Pulmonary artery endothelial cell (primary cell): ENCODE measurements at places on chromosomes 1 and 21. TPM values are rescaled to one million over a fixed set of nuclear protein-coding genes. Genes with fewer than 3 reads are reported as not detected.

The TRIM46 gene
- total RNA-seq: 4.1 and 4.9 TPM in 2 replicates

The ZYG11A gene
- total RNA-seq: 0.92 and 1.1 TPM in 2 replicates

- no peak for DNase-seq
These were observed 383.7 kb downstream of the ZP4 start for GRCh38 chr1:237507005-237507404.

The DAB1 gene
- not detected in 2 replicates for total RNA-seq

DNA sequence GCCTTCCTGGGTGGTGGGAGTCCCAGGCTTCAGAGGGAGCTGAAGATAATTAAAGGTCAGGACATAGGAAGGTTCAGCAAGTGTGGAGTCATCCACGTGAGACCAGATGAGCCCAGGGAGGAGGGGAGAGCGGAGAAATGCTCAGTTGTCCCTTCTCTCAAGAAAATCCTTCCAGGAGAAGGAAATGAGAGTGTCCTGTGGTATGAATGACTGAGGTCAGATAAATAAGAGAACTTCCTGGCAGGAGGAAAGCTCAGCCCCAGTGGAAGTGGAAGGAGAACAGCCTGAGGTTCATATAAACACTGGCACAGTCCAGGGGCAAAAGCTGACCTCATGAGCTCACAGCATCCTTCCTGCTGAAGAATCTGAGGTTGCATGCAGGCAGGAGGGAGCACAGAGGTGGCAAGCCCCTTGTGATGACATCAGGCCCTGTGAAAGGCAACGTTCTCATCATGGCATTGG, 97.6 kb downstream of the NAV1 start:
- peak; percentile 84 for DNase-seq

DNA sequence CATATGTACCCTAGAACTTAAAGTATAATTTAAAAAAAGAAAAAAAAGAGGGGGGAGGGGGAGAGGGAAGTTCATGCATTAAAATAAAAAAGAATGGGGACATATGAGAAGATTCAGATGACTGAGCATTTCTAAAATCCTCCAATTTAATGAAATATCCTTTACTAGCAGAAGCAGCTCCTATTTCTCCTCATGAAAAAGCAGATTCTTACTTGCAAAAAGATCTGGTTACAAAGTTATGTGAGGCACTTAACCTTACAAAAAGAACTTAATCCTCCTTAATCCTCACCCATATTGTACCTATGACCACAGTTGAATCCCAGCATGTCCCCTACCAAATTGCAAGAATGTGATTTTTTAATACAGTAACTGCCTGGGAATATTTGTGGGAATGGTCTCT, 298.5 kb downstream of the SRGAP2C start:
- DNase-seq: no peak

DNA sequence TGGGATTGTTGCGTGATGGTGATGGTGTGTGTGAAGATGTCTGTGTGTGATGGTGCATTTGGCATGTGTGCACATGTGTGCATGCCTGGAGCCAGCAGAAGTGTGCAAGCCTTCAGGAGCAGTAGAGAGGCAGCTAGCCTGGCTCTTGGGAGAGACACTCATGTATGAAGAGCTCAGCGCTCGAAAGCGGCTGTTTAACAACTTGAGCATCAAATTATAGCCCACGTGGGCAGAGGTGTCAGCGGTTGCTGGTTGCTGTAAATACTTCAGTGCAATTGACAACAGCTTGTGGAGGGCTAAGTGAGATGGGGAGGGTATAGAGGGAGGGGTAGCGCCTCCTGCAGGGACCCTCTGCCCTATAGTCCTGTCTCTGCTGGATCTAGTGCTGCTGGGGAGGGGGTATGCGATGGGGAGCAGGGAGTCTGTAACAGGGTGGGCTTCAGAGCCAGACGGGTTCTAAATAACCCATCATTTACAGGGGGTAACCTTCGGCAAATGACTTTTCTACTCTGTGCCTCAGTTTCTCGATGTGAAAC, 21.5 kb downstream of the FOXD2 start:
- no peak for DNase-seq

- no peak for DNase-seq
These were observed 65.2 kb downstream of the TMCO4 start for GRCh38 chr1:19734472-19734999.

DNA sequence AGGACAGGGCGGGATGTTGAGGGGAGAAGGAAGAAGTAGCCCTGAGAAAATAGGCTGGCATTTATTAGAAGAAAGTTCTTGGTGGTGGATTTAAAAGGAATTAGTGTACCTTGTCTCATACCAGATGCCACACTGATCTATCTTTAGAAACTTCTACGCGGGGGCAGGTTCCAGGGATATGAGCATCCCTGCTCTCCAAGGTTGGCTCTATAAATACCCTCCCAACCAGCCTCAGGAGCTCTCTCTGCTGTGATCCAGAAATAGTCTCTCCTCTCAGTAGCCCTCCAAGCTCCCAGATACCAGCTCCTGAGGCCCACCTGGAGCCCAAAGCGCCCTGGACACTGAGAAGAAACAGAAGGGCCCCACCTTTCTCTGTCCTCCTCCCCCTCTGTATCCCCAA, 128.3 kb upstream of the TNR start:
- DNase-seq: no peak

DNA sequence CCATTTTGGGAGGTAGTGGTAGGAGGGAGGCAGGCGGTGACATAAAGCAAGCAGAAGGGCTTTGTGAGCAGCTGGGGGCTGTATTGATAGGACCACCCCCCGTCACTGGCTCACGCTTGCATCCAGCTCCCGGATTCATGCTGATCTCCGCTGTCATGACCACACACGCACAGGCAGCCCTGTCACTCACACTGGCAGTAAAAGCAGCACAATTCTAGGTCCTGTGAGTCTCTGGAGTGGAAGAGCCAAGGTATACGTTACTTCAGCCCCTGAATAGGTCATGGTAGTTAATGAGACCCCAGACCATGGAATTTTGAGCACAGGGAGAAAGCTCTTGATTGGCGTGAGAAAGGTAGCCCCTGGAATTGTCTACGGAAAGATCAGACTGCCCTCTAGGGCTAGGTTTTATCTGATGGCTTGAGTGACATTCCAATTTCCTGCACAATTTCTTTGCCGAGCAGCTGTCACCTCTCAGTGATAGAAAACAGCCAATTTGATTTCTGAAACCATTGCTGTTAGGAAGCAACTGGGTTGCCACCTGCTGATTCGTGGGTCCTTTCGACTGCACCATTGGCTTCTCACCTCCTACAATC, 5.4 kb downstream of the OR2B11 start:
- DNase-seq: no peak

The EFCAB7 gene
- 4.1 and 5.9 TPM in 2 replicates for total RNA-seq

GRCh38 chr1:61120998-61121397, 38.6 kb downstream of the NFIA start:
- no peak for DNase-seq

The FMO1 gene
- total RNA-seq: not detected in 2 replicates

The LRRC38 gene
- not detected in 2 replicates for total RNA-seq

The PLA2G2A gene
- not detected in 2 replicates for total RNA-seq

GRCh38 chr1:80392529-80392928, 1386.0 kb upstream of the ADGRL4 start:
- DNase-seq: no peak

GRCh38 chr1:26546819-26547218, 17.3 kb downstream of the RPS6KA1 start:
- DNase-seq: no peak

- DNase-seq: no peak
These were observed 18.1 kb downstream of the KIAA0040 start for GRCh38 chr1:175174309-175175102.

DNA sequence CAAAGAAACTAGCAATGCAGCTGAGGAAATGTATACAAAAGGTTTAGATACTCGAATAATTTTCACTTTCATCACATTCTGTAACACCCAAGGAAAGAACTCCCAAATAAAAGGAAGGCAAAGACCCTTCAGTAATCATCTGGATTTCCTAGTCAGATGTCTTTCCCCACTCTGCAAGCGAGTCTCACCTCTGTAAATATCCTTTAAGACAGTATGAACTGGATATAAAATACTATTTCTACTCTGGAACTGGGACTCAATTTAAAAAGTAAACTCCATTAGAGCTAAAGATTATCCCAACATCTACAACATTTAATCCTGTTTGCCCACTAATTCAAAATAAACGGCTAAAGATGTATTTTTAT, 27.0 kb downstream of the C2CD2 start:
- DNase-seq: no peak

The CELA3A gene
- not detected in 2 replicates for total RNA-seq

DNA sequence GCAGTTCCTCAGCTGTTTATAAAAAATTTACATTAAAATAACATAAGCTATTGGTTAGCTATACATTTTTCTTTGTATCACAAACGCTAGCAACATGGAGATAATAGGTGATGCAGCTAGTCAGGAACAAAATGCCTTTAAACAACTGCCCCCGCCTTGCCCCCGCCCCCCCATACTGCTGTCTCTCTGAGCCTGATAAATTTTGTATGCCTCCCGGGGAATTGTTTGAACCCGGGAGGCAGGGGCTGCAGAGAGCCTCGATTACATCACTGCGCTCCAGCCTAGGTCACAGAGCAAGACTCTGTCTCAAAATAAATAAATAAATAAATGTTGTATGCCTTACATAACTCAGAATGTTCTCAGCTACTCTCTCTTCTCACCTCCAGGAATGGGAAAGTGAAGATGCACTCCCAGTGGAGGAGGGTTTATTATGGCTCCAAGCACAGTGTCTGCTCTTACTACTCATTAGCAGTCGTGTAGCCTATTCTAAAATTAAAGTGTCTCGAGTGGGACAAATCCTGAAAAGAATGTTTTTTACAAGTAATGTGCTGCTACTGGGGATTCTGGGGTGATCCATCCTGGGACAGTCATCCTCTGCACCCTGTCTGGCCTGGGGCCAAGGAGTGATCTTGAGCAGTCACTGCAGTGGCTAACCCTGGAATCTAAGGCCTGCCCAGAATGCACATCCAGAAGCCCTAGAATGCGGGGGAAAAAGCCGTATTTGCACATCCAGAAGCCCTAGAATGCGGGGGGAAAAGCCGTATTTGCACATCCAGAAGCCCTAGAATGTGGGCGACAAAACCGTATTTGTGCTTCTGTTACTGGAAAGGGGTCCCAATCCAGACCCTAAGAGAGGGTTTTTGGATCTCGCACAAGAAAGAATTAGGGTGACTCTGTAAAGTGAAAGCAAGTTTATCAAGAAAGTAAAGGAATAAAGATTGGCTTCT, 39.4 kb upstream of the ZNF496 start:
- DNase-seq: no peak

- DNase-seq: no peak
These were observed at the start of gene VCAM1 for GRCh38 chr1:100719490-100719889. TSS of gene VCAM1 (plus strand) at chr1:100719742. CDS start at chr1:100719861, 119 bp downstream.

The CHIA gene
- not detected in 2 replicates for total RNA-seq

DNA sequence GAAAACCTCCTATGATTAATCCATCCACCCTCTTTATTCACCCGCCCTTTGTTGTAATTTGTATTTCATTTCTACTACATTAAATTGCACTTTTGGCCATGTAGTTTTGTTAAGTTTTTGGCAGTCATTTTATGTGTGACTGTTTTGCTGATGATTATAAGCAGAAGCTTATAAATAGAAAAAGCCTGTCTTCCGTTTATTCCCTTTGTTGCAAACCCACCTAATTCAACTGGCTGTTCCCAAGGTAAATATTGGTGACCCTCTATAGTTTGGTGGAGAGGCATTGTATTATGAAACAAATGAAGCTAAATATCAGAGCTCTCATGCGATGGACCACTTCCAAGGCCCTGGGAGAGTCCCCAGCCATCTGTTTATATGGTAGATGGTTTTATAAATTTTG, 36.7 kb upstream of the IGSF3 start:
- no peak for DNase-seq

GRCh38 chr1:225253784-225254183, 174.1 kb downstream of the LBR start:
- DNase-seq: no peak

DNA sequence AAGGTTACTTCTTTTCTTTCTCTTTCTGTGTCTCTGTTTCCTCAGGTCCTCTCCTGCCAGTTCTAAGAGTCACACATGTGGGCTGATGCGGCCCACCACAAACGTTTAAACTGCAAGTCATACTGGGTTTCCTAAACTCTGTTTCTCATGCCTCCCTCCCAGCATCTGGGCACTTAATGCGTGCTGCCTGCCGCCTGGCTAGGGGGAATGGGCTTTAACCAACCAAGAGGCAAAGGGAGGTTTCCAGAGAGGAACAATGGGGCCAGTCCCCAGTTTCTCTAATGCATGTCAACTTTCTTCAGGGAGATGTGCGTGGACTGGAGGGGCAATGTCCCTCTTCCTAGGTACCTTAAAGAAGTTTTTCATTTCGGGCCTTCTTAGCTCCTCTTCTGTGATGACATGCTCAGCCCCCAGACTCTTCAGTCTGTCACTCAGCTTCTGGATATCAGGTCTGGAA, 19.9 kb upstream of the SRSF4 start:
- DNase-seq: no peak

DNA sequence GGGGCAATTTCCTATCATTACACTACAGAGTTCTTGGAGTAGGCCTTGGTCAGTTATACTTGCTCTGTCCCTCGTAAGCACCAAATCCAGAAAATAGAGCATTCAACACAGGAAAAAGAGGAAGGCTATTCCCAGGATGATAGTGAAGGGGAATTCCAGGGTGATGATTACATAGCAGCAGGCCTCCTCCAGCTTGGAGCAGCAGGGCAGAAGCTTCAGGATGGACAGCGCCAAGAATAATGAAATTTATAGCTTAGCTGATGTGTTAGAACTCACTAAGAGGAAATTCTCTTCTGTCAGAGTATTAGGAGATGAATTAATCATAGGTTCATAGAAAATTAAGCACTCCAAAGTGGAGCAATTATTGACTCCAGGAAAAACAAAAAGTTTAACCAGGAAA, 10.8 kb upstream of the SMAP2 start:
- DNase-seq: no peak

The CENPF gene
- 29.5 and 68.2 TPM in 2 replicates for total RNA-seq

GRCh38 chr1:45395051-45395450, 54.8 kb upstream of the MUTYH start:
- DNase-seq: no peak

The CR1L gene
- total RNA-seq: not detected in 2 replicates

The FAM163A gene
- total RNA-seq: 0.07 TPM in 1 of 2 replicates, not detected in the other

The CNIH3 gene
- total RNA-seq: 1.3 and 2.0 TPM in 2 replicates

GRCh38 chr1:87549738-87550137, 221.1 kb downstream of the LMO4 start:
- DNase-seq: no peak

DNA sequence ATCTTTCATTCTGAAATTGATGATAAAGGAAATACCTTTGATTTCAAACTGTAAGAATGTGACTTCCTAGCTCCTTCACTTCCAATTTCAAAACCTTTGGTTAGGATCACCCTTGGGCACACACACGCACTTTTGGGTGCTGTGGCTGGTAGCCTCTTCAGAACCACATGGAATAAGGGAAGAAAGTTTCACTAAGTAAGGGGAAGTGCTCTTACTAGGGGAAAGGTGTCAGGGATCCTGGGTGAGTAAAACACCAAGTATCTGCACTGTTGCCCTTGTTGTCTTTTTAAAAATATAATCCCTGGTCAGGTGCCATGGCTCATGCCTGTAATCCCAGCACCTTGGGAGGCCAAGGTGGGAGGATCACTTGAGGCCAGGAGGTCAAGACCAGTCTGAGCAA, 132.4 kb downstream of the SDCCAG8 start:
- no peak for DNase-seq

- no peak for DNase-seq
These were observed 10.4 kb downstream of the KDM4A start for GRCh38 chr1:43660355-43660754.
